WTC11 (cell line): ENCODE measurements at places on chromosomes 11 and 22. TPM values are rescaled to one million over a fixed set of nuclear protein-coding genes. Genes with fewer than 3 reads are reported as not detected.

The POTEH gene
- not detected in 3 replicates for total RNA-seq

The CARD10 gene
- 14.6 to 17.5 TPM (median 16.0 TPM) in 3 replicates for total RNA-seq

The CEP126 gene
- total RNA-seq, result 1.9 to 2.4 TPM (median 2.0 TPM) in 3 replicates

DNA sequence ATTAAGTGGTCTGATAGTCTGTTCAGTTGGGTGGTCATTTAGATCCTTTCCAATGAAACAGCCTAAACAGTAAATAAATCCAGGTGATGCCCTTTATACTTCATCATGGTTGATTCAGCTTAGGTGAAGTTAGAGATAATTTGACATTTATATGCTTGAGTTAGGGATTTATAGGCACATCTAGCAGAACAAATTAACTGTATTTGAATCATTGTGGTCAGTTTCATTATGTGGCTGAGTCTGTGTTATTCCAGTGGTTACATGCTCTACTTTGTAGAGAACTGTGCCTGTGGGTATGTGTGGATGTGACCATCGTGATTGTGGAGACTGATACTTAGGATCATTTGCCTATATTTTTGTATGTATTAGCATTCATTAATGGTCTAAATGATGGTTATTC is 194.6 kb downstream of the DDX10 start:
- no peak for DNase-seq

- peak; percentile 96 for DNase-seq
Measured at GRCh38 chr22:39661842-39662685, 91.5 kb downstream of the CACNA1I start.

DNA sequence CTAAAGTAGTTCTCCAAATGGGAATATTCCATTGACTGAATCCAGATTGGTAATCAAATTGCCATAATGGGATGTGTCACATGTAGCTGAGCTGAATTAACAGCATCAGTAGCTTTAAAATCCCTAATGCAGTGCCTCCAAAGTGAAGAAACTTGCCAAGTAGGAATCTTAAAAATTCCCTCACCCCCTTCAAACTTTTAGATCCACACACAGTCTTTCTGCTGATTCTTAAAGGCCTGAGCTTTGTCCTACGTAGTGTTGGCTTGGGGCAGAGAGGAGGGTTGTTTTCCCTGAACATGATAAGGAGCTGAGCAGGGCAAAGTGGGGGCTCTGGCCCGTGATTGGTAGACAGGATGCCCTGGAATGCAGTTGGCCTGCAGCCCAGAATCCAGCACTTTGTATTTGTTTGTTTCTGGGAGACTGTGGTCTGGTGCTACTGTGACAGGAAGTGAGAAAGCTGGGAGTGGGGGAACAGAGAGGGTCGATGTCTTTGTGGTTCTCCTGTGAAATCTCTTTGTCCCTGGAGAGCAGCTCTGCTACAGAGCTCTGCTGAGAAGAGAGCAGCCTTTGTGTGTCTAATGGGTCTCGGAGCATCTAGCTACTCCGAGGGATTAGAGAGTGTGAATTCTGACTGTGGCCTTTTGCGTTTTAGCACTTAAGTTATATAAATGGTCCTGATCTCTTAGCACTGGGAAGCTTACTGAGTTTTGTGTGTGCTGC is 16.9 kb downstream of the CTNND1 start:
- DNase-seq, result peak; percentile 80

- no peak for DNase-seq
Measured at GRCh38 chr11:114291842-114292680, 4.1 kb upstream of the NNMT start.

DNA sequence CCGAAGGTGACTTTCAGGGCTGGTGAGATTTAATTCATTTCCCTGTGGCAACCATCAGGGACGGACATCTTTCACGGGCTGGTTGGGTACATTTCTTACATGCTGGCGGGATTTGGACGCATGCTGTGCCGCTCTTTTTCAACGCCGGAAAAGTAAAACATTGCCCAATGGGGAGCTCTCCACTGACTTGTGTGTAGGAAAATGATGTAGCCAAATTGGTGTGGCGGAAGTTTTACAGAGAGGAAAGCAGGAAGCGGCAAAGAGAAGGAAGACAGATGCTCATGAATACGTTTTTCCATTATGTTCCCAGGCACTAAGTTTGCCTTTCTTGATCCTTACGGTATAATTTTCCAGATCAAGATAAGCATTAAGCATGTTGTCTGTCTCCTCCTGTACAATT is 375.8 kb downstream of the NTM start:
- no peak for DNase-seq

DNA sequence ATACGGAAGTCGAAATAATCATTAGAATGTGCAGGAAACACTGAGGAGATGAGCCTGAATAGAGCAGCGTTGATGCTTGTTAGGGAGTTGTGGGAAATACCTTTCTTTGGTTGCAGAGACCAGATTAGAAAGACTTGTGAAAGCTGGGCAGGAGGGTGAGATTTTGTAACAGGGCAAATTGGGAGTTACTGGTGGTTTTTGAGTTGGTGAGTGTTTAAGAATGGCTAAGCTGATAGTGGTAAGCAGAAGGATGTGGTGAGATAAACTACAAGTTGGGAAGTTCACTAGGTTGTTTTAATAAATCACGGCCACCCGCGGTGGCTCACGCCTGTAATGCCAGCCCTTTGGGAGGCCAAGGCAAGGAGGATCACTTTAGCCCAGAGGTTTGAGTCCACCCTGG is 34.4 kb downstream of the MCAM start:
- no peak for DNase-seq

- DNase-seq, result no peak
Measured at GRCh38 chr11:10493041-10493663, 38.1 kb downstream of the AMPD3 start.

DNA sequence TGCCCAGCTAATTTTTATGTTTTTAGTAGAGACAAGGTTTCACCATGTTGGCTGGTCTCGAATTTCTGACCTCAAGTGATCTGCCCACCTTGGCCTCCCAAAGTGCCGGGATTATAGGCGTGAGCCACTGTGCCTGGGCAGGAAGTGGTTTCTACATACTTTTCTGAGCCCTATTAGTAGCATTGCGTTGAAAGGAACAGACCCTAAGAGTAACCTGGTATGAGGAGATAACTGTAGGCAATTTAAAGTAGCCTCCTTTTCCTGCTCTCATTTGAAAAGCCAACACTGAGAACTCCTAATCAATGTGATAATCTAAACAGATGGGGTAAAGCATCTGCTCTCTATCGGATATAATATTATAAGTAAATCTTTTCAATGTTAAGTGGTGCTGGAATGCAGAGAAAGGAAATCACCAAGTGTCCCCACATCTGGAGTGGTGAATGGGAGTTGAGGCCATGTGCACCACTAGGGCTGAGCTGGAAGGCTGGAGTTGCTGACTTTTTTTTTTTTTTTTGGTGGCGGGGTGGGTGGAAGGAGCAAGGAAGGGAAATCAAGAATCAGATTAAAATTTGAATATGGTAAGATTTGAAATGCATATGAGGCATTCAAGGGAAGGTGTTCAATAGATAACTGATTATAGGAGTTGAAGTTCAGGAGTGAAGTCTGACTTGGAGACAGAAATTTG is 20.7 kb downstream of the PDHX start:
- DNase-seq, result no peak

DNA sequence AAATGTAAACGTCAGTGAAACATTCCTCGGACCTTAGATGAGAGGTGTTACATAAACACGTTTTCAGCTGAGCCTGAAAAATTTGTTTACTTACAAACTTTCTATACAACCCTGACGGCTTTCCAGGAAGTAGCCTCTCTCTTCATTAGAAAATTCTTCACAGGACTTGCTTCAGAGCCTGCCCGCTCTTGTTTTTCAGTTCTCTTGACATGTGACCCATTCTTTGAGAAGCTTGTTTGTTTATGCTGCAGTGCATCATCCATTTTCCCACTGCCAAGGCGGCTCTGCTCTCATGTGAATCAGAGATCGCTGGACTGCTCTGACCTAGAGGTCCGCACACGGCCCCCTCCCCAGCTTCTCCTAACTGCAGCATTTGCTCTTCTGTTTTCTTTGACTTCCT is 47.9 kb upstream of the ARHGAP42 start:
- DNase-seq, result no peak

DNA sequence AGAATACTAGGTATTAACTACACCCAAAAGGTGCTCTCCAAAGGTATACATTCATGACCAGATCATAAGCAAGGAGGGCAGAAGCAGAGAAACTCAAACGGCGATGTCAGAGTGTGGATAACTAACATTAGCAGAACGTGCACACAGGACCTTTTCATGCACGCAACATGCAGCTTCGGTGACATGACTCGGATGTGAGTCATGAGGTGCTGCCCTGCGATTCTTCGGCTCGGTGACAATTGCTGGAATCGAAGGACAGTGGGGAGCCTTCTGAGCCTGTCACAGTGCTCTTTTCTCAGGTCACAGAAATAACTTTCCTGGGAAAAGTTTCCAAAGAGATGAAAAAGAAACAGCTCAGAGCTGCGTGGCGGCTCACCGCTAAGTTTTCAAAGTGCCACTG is 418.5 kb upstream of the SYN3 start:
- DNase-seq, result no peak
